ENCODE measurements at places on chromosomes 4 and X.
A peak's percentile ranks its signal among the peaks of the same experiment; 100 is the strongest.

DNA sequence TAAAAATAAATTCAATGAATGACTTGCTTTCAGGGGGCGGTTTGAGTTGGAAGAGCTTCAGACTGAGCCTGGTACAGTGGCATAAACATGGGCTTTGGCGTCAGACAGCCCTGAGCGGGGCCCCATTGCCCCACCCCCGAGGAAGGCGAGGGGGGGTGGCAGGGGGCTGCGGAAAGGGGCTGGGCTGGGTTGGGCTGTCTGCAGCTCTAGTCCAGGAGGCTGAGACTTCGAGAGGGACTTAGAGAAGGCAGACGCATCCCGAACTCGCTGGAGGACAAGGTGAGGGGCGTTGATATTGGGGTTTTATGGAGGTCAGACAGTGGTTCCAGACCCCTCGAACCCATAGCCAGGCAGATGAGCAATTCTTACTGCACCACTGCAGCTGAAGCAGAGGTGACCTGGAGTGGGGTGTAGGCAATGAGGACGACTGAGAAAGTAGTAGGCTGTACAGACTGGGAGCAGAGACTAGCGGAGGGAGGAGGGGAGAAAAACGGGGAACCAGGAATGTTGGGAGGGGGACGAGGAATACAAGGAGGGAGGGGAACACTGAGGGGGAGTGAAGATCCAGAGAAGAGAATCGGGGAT, at the start of gene MAGED2:
Gene MAGED2 (plus strand): TSS at position 222 of the 585 bp plus-strand sequence. CDS start 1,587 bp downstream, outside the sequence.
- DNase-seq, result no peak

GRCh38 chr4:80036949-80037685, 35.9 kb downstream of the ANTXR2 start:
- no peak for DNase-seq

DNA sequence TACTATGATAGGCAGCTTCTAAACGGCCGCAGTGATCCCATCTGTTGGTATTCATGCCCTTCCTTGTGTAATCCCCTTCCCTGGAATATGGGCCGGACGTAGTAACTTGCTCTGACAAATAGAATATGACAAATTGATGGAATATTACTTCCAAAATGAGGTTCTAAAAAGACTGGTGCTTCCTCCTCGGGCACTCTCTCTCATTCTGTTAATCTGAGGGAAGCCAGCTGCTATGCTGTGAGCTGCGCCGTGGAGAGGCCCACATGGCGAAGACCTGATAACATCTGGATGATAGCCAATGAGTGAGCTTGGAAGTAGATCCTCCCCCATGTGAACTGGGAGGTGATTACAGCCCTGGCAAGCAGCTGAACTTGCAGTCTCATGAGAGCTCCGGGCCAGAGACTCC, 27.2 kb upstream of the SLC25A4 start:
- DNase-seq, result peak; percentile 83

- no peak for DNase-seq
Measured at GRCh38 chr4:172850838-172851237, 317.8 kb upstream of the GALNT7 start.

DNA sequence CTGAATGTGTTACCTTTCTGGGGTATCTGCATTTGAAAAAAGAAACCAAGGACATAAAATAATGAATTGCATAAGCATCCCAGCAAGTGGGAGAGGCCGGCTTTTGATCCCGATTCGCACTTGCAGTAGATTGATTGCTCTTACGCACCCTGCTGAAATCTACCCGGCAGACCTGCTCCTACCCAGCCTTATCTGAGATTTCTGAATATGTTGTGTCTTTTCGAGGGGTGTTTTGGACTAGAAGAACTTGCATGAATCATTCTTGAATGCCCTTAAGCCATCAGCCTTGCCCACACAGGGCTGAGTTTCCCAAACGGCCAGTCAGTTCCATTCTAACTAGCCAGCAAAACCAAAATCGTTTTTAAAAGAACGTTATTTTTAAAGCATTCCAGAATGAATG, 174.4 kb upstream of the BCOR start:
- no peak for DNase-seq

DNA sequence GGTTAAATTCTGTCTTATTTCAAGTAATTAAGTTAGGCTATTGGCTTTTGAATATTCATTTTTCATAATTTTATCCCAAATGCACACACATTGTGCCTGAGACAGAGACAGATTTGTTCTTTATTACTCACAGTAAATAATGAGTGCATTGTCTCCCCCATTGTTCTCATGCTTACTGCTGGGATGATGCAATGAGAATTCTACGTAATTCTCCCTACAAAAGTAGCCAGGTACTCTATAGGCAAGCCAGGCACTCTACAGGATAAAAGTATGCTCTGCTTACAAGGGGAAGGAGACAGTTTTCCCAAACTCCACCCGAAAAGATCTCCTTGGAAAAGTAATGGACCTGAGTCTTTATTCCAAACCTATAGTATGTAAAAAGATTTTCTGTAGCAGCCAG, 1890.7 kb upstream of the PCDH10 start:
- no peak for DNase-seq

- no peak for DNase-seq
Measured at GRCh38 chr4:28842271-28842670, 1877.9 kb upstream of the PCDH7 start.

- no peak for DNase-seq
Measured at GRCh38 chrX:94834226-94834625, 1160.2 kb downstream of the FAM133A start.

DNA sequence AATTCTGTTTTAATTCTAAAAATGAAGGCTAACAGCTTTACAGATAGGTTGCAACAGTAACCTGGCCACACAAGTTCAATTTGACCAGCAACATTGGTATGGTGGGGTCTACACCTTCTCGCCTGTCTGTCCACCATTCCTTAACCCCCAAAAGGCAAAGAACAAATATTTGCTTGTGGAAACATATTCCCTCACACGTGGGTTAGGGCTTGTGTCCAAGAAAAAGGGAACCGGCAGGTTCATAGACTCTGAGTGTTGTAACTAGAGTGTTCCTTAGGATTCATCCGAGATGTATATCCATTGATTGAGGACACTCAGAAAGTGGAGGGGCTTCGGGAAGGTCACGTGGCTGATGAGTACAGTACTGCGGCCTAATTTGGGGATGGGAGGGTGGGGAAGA, 54.1 kb downstream of the C4orf51 start:
- no peak for DNase-seq

GRCh38 chrX:129115104-129115503, 408.2 kb downstream of the SMARCA1 start:
- DNase-seq, result no peak
